ENCODE measurements at places on chromosomes 11 and 22.

DNA sequence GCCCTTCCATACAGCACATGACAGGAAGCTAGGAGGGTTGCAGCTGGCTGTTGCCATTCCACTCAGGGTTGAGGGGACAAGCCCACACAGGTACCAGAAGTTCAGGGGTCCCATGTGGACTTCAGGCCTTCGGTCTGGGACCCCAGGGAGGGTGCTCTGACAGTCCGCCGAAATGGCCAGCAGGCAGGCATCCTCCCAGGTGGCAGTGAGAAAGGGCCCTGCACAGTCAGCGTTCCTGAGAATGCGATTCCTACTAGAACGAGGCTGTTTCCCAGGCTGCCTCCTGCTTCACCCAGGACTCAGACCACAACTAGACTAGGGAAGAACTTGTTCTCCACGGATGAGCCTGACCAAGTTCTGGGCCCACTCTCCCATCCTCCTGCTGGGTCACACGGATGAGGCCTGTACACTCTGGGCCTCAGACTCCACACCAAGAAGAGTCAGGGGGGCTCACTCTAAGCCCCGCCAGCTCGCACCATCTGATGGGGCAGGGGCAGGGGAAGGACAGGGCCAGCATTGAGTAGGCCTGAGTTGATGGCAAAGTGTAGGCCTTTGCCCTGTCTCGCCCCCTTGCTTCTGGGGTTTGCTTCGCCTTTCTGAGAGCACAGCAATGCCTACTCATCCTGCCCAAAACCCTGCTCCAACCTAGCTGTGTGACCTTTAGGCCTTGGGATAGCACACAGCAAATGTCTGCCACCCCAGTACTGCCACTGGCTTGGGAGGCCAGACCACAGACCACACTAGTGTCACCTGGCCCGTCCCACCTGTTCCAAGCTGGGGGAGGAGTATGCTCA lies 14.0 kb downstream of the KCNQ1OT1 start:
- DNase-seq: no peak

DNA sequence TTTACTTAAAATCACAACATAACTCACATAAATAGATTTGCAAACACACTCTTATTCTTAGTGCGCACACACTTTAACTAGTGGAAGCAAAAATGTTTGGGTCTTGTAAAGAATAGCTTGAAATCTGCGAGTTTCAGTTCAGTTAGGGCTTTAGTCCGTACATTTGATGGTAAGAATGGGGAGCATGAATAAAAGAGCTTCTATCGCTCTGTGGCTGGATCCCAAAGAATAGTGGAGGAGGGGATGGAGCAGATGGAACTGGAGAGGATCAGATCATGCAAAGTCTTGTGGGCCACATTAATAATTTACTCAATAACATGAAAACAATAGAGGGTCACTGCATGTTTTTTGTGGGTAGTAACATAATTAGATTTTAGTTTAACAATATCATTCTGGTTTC lies 44.3 kb downstream of the DNHD1 start:
- no peak for DNase-seq

DNA sequence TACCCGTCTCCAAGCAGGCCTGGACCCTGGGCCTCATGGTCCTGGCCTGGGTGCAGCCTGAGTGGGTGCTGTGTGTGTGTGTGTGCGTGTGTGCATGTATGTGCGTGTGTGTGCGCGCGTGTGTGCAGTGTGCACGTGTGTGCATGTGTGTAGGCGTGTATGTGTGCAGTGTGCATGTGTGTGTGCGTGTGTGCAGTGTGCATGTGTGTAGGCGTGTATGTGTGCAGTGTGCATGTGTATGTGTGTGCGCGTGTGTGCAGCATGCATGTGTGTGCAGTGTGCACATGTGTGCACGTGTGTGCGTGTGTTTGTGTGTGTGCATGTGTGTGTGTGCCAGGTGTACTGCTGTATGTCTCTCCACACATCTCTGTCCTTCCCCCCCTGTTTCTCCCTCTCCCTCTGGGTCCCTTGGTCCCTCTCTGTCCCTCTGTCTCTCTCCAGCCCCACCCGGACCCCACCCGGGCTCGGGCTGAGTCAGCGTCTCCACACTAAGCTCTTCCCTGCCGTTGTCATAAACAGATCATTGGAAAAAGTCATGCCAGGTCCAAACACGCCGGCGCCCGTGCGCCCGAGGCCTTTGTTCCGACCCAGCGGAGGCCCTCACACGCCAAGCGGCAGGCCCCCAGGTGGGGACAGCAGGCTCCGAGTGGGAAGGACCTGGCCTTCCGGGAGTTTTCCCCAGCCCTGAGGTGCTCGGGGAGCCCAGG lies 34.0 kb downstream of the WNT7B start:
- no peak for DNase-seq

DNA sequence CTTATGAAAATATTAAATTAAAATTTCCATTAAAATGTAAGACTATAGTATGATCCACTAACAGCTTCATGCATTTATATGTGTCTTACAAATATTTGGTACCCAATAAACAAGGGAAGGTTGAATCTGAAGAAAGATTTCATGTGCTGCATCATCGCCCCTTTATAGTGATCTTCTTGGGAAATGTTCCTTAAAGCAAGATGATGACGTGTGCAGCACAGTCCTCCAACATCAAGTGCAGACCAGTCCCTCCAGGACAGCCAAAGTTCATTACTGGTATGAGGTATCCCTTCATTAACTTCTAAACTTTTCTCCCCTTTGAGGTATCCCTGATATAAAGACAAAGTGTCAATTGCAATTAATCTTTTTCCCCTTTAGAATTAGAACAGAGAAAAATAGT lies 567.0 kb downstream of the METTL15 start:
- DNase-seq: no peak

GRCh38 chr11:62688491-62688890 lies 839 bp downstream of the LRRN4CL start:
- no peak for DNase-seq

GRCh38 chr22:49693848-49694247 lies 133.8 kb downstream of the BRD1 start:
- no peak for DNase-seq

GRCh38 chr11:69686856-69687255 lies 11.7 kb upstream of the LTO1 start:
- DNase-seq: no peak

GRCh38 chr11:125525303-125525702 lies 29.2 kb upstream of the FEZ1 start:
- DNase-seq: no peak

DNA sequence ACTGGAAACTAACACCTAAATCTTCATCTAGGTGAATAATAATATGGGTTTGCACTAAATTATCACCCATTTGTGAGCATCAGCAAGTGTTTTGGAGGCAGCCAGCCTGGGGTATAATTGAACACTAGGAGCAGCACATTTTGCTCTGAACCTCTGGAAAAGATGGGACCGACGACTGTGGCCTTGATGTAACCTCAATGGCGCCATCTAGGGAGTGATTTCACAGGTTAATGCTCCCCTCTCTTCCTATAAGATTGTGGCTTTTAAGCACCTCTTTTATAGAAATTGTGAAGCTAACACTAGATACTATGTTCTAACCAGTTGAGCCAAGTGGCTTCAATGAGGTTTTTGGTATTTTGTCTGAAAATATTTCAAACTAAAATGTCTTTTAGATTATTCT lies 203.7 kb downstream of the NELL1 start:
- DNase-seq: no peak

DNA sequence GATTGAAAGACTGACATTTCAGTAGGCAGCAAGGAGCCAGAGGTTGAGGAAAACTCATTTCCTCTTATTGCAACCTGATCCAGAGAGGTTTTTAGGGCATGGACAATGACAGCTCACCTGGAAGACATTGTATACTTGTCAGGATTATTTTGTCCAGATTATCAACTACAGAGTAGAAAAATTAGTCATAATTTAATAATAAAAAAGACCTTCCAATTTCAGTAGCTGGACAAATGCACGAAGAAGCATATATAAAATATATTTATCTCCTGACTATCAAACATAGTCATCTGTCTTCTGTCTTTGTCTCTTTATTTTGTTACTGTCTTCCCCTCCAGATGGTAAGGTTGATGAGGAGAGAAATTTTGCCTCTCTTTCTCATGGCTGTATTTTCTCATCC lies 330.6 kb upstream of the RAG2 start:
- no peak for DNase-seq

DNA sequence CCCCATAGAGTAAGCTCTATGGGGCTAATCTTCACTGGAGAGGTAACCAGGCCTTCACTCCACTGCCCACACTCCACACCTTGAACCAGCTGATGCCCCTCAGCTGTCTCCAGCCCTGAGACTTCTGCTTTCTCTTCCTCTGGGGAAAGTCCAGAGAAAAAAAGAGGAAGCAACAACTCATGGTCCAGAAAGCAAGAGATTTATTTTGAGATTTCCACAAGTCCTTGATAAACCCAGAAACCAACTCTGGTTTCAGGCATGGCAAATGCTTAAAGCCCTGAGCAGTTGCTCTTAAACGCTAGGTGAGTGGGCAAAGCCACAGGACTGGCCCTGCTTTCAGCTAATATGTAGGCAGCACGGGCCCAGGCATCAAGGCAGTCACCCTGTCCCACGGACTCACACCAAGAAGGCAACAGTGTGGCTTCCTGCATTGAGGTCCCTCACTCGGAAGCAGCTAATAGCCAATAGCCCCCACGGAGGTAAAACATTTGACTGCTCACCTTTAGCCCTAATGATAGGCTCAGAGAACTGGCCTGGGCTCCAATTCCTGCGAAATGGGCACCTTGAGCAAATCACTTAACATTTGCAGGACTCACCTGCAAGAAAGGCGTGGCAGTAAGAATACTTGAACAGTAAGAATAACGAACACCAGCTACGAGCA lies 4.3 kb downstream of the CYB561A3 start:
- DNase-seq: no peak

DNA sequence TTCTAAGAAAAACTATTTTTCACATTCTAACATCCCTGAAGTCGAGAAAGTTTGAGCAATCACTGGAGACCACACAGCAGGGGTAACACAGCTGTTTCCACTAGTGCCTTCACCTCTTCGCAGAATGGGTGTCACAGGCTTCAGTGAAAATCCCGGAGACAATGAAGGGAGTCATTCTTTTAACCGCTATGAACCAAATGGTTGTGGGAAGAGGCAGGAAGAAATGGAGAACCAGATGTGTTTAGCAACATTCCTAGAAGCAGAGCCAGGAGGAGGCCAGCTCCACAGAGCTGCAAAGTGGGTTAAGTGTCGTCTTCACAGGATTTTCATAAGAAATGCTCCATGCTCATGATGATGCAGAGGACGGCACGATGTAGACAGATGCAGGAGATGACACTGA lies 221.1 kb downstream of the LARGE1 start:
- no peak for DNase-seq

DNA sequence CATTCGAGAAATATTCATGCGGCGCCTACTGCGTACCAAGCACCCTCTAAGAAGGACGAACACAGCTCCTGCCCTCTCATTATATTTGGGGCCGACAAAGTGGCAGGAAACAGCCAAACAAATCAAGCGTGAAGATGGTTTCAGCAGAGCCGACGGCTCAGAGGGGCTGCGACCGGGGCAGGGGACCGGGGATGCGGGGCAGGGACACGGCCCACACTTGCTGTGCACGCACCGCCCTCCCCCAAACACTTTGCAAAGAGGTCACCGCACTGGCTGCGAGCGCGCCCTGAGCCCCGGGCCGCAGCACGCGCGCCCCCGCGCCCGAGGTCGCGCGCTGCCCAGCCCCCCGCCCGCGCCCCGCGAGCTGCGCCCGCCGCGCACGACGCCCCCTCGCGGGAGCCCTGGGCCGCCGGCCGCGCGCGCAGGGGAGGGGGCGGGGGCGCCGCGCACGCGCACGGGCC lies 255 bp upstream of the SYNGR1 start:
- DNase-seq: no peak

DNA sequence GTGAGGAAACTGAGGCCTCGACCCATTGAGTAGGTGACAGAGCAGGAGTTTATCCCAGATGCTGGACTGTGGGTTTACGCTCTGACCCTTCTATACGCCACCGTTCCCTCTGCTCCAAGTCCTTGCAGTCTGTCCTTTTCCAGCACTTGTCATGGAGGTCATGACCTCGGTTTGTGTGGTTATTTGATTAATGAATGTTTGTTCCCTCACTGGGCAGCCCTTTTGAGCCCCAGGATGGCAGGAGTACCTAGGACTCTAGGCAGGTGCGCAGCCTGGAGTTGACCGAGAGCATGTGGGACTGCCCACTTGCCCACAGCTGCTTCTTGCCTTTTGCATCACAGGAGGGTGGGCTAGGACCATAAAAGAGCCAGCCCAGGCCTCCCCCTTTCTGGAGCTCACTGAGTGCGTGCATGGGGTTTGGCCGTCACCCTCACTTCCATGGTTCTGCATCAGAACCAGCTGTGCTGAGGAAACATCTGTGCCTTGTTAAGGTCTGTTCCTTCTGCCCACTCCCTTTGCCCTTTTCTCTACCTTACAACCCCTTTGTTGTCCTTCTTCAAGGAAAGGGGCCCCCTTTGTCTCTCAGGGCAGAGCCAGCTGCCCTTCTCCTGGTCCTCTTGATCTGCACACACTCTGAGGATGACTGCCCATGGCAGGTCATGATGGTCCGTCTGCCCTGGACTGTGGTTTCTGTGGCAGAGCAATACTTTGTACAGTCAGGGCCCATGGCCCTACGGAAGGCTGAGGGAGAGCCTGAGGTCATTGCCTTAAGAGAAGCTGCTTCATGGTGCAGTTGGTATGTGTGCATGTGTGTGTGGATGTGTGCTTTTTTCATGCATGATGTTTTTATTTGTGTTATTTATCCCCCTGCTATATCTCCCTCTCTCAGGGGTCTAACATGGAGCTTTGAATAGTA lies 38.2 kb downstream of the BMAL1 start:
- no peak for DNase-seq

DNA sequence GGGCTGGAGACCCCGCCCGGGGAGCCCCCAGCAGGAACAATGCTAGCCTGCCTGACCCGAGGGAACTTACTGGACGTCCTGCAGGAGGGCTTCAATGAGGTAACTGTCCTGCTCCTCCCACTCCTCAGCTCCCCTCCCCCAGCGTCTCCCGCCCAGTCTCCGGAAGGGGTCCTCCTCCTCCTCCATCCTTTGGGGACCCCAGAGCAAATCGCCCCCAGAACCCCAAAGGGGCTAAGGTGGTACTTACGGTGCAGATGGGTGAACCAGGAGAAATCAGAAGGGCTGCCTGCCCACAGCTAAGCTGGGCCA lies 272 bp downstream of the DIXDC1 start:
- no peak for DNase-seq

Data from stimulated activated CD8-positive, alpha-beta memory T cell treated with anti-CD3 and anti-CD28 coated beads, Interleukin-15, amount 100 ng/mL, for 48 hours (primary cell).